Stimulated activated CD4-positive, alpha-beta T cell treated with anti-CD3 and anti-CD28 coated beads, Interleukin-1b, Interleukin-23, amount 100 ng/mL, for 1 hour (primary cell): ENCODE measurements at places on chromosomes 3 and 15.

- DNase-seq: no peak
Measured at GRCh38 chr15:75234191-75234810, 23.8 kb upstream of the GOLGA6C start.

GRCh38 chr3:174907628-174908407, 48.7 kb downstream of the NAALADL2 start:
- no peak for DNase-seq

DNA sequence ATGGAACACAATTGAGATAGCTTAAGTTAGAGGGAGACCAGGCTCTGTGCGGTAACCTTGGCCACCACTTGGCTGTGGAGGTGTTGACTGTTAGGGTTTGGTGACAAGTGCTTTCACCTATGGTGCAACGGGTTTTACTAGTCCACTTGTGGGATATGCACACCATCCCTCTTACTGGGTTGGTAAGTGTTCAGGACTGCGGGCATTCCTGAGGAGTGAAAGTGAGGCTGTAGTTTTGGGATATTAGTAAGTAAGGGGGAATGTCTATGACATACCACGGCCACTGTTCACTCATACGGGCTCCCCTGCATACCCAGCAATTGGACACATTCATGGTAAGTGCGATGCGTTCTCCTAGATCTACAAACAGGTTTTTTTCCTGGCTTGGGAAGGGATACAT, 8.0 kb upstream of the RAD54L2 start:
- no peak for DNase-seq

DNA sequence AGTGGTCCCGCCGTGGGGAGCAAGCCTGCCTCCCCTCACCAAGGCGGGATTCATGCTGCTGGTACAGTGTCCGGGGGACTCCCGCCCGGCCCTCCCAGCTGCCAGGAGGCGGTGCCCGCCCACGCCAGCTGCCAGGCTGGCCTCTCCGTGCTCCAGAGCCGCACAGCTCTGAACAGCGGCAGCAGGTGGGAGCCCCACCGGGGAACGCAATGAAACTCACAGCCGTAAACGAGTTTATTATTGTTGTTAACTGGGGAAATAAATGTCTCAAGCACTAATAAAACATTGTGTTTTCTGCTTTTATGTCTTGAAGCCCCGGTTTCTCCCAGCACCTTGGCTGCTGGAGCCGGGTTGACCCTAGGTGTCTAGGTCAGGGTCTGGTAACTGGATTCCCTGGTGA, 317.7 kb upstream of the TLE3 start:
- DNase-seq: no peak

DNA sequence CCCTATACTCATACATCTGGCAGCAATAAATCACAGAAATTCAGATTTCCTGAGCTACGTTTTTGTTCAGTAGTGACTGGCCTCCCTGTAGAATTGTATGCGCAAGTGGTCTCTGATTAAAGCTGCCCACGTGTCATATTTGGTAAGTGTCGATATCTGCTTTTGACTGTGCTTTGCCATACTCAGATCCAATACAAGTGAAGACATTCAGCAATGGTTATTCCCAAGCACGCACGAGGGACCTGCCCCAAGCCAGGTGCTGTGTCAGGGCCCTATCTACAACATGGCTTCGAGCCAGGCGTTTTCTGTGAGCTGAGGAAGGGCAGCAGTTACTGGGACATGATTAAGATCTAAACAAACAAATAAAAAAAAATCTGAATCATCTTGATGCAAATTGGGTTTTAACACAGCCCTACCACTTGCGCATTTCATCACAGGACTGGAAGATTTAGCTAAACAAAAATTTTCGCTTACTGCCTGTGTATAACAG, 47.2 kb upstream of the ICE2 start:
- no peak for DNase-seq

GRCh38 chr15:78265752-78266224, 1.4 kb downstream of the DNAJA4 start:
- DNase-seq: no peak
